Fibroblast of the aortic adventitia (primary cell): ENCODE measurements at places on chromosomes 13 and 19. TPM values are rescaled to one million over a fixed set of nuclear protein-coding genes. Genes with fewer than 3 reads are reported as not detected.
A peak's percentile ranks its signal among the peaks of the same experiment; 100 is the strongest.

Gene RFX2
- 10.7 and 14.2 TPM in 2 replicates for total RNA-seq

Gene SHD
- not detected in 2 replicates for total RNA-seq

Gene KLK7
- total RNA-seq, result 0.18 TPM in 1 of 2 replicates, not detected in the other

Gene FUT1
- under 0.01 TPM in 1 of 2 replicates, not detected in the other for total RNA-seq

- no peak for DNase-seq
Measured at GRCh38 chr19:41994521-41994971, 516 bp upstream of the ATP1A3 start.

GRCh38 chr19:42471554-42472249, 29.0 kb upstream of the CXCL17 start:
- no peak for DNase-seq

- DNase-seq, result no peak
Measured at GRCh38 chr13:95571941-95572340, 19.4 kb downstream of the CLDN10 start.

DNA sequence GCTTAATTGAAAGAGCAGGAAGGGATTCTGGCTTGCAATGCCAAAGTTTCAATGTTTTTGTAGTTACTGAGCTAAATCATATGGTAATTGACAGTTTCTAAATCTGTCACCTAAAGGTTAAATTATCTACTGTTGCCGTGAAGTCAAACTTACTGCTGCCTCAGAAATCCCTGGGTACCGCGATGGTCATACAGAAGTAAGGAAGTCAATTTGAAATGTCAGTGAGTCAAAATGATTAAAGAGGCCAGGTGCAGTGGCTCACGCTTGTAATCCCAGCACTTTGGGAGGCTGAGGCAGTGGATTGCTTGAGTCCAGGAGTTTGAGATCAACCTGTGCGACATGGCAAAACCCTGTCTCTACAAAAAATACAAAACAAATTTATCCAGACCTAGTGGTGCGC, 48.8 kb upstream of the TPM4 start:
- DNase-seq, result no peak

DNA sequence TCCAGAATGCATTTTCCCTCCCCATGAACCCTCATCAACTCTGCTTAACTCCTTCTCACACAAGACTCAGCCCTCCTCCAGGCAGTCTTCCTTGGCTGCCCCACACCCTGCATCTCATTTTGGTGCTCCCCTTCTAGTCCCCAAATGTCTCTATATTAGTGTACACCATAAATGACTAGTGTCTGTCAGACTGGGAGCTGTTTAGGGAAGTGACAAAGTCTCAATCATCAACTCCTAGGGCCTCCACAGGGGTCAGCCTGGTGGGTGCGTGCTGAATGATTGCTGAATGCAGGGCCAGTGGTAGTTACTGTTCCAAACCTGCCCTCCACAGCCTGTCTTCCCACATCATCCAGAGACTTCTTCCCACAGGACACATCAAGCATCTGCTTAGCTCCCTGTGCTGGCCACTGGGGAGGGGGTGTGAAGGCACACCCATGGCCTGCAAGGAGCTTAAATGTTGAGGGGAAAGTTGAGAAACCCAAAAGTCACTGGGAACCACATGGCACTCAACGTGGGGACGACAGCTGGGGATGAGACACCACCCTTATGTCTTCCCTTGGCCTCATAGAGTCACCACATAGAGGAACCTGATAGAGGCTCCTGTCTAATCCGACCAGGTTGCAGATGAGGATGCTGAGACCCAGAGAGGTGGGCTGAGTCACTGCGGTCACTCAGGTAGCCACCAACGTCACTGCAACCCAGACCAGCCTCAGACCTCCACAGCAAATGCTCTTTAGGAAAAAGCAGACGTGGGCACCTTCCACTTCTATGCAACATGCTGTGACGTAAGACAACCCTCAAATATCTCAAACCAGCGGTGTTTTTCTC, 79.3 kb upstream of the TM9SF2 start:
- no peak for DNase-seq

- DNase-seq, result no peak
Measured at GRCh38 chr13:61592489-61592888, 176.8 kb upstream of the PCDH20 start.

DNA sequence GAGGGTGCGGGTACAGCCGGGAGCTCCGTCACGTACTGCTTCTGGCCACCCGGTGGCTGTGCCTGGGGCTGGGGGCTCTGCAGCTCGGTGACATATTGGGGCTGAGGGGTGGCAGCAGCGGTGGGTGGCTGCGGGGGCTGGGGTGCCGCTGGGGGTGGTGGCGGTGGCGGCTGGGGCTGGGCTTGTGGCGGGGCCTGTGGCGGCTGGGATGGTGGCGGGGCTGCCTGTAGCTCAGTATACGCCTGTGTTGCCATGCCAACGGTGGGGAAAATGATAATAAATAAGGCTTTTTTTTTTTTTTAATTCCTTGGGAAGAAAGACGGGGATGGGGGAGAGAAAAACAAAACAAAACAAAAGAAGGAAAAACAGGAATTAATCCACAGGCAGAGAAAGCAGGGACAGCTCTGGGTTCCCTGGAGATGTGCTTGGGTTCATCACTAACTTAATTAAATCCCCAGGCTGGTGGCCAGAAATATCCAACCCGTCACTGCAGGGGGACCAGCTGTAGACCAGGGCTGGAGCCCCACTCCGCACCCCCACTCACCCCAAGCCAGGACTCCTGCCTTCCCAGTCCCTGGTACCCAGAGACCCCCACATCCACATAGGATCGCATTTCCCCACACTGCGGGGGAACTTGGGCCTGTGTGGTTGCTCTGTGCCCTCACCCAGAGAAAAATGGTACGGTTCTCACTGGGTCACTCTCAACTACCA, 12.4 kb downstream of the RFX1 start:
- no peak for DNase-seq

DNA sequence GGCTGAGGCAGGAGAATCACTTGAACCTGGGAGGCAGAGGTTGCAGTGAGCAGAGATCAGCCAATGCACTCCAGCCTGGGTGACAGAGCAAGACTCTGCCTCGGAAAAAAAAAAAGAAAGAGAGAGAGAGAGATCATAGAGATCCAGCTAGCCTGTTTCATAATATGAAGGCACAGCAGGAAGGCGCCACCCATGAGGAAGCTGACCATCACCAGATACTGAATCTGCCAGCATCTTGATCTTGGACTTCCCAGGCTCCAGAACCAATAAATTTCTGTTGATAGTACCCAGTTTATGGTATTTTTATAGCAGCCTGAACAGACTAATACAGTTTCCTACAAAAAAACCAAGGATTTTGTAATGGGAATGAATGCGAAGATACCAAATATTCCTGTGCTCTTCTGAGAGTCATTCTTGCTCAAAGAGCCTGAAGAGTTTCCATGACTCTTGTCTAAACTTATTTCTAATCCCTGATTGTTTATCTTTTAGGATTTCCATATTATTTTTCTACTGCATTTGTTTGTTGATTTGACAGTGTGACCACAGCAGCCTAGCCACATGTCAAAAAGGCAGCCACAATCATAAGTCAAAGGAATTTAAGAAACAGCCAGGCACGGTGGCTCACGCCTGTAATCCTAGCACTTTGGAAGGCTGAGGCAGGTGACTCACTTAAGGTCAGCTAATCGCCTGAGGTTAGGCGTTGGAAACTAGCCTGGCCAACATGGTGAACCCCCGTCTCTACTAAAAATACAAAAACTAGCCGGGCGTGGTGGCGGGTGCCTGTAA, 37.7 kb upstream of the PDCD5 start:
- no peak for DNase-seq

GRCh38 chr13:21733475-21734263, 62.8 kb downstream of the FGF9 start:
- DNase-seq, result no peak

DNA sequence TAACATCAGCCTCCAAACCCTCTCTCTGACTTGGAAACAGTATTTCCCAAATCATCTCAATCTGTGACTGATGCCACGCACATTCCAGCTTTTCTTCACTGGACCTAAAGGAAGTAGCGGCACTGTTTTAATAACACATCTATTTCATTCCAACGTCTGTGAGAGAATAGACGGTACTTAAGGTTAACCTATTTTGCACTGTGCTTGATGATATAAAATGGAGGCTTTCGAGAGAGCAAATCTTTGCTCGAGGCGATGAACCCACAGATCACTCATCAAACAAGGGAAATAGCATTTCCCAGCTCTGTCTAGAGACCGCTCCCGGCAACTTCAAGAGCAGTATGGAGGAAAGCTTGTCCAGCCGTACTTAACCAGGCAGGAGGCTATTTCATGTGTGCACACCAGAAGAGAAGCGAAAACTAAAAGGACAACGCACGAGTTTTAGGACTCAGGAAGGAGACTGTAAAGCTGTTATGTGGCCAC, 2.9 kb downstream of the UBL3 start:
- DNase-seq, result peak; percentile 69

DNA sequence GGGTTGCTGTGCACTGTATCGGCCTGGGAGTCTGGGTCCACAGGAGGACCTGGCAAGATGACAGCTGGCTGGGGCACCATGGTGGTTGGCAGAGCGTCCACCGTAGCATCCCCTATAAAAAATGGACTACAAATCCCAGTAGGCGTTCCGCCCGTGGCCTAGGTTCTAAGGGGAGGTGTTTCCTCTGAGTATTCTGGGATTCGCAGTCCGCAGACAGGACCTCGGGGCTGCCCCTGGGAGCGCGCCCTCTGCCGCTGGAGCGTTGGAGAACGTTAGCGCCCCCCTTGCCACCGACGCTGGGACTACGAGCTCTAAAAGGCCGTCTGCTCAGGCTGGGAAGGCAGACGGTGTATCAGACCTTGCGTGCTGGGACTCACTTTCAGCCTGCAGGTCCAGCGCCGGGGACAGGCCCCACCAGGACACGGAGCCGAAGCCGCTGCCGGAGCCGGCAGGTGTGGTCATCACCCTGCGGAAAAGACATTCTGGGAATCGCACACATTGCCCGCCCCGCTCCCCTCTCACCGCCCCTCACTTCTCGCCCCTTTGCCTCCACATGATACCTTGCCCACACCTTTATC, 372 bp downstream of the DNAAF3 start:
- peak; percentile 74 for DNase-seq

GRCh38 chr19:10271543-10272086, 695 bp downstream of the ICAM1 start:
- peak; percentile 37 for DNase-seq

DNA sequence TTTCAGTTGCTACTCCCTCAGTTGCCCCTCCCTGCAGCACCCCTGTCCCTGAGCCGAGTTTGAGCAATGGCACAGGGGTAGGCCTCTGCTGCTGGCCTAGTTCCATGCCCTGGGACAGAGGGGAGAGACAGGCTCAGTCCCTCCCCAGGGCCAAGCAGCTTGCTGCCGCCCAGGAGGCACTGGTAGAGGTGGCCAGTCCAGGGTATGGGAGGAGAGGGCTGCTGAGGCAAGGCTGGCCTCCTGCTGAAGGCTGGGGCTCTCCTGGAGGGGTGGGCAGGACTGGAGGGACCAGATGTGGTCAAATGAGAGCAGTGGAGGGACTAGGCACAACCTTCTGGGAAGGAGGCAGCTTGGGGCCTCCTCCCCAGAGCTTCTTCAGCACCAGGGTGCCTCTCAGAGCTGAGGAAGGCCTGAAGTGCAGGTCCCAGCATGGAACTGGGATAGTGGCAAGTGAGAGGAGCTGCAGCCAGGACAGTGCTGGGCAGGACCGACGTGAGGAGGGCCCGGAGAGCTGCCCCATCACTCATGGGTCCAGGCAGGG, 29.8 kb upstream of the VSTM2B start:
- DNase-seq, result no peak

GRCh38 chr13:33250609-33251008, 34.9 kb downstream of the STARD13 start:
- DNase-seq, result peak; percentile 22

DNA sequence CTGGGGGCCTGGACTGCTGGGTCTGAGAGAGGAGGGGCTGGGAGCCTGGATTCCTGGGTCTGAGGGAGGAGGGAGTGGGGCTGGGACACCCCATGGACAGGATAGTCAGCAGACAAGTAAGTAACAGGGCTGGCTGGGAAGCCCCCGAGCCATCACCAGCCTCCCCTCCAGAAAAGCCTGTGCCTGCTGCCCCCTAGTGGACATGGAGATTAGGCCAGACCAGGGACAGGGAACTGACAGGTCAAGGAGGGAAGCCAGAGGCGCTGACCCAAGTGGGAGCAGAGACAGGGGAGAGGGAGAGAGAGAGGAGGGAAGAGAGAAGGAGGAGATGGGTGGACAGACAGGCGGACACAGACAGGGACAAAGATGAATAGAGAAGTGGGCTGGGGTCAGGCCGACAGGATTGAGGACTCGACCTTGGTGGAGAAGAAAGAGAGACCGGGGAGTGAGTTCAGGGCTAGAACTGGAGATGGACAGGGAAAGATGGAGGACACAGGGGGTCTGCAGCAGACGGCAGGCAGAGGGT, 6.7 kb upstream of the ERFL start:
- DNase-seq, result peak; percentile 53

DNA sequence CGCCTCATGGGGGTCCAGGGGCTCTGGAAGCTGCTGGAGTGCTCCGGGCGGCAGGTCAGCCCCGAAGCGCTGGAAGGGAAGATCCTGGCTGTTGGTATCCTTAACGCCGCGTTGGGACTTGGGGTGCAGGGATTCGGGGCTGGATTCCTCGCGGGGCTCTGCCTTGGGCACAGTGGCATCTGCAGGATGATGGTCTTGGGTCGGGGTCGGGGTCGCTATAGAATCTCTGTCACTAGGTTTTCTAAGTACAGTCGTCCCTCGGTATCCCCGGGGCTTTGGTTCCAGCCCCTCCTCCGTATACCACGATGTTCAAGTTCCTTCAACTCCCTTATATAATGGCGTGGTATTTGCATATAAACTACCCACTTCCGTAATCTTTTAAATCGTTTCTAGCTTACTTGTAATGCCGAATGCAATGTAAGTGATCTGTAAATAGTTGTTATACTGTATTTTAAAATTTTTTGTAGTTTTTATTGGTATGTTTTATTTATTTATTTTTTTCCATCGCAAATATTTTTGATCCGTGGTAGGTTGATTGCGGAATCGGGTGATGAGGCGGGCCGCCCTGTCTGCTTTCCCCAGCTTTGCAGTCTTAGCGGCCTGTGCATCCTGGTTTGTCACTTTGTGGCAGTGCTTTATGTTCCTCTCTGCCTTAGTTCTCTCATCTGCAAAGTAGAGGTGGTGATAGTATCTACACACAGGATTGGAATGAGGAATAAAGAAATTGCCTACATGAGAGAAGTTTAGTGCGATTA, 606 bp downstream of the ERCC5 start:
- peak; percentile 54 for DNase-seq

DNA sequence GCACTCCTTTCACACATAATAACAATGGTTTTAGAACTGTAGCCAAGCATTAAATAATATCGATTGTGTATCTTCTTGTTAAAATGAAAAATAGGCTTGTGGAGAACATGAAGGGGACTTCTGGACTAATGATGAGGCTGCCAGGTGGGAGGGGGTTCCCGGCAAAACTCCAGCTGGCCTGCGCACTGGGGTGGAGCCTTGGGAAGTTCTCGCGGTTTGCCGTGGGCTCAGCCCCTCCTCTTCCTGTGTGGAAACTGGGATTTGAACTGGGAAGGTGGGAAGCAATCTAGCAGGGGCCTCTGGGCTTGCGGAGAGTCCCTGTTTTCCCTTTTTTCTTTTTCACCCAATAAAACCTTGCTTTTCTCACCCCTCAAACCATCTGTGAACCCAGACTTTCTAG, 113.7 kb upstream of the SLITRK1 start:
- no peak for DNase-seq

- peak; percentile 61 for DNase-seq
Measured at GRCh38 chr13:28744091-28744536, 25.3 kb upstream of the SLC46A3 start.

GRCh38 chr19:29309637-29310036, 96.7 kb upstream of the UQCRFS1 start:
- DNase-seq, result no peak
